ENCODE measurements at places on chromosomes 13 and 19.

GRCh38 chr19:30046522-30046921 lies 104.5 kb downstream of the URI1 start:
- DNase-seq = no peak

GRCh38 chr19:39915101-39915847 lies 19.2 kb downstream of the FCGBP start:
- no peak for DNase-seq

DNA sequence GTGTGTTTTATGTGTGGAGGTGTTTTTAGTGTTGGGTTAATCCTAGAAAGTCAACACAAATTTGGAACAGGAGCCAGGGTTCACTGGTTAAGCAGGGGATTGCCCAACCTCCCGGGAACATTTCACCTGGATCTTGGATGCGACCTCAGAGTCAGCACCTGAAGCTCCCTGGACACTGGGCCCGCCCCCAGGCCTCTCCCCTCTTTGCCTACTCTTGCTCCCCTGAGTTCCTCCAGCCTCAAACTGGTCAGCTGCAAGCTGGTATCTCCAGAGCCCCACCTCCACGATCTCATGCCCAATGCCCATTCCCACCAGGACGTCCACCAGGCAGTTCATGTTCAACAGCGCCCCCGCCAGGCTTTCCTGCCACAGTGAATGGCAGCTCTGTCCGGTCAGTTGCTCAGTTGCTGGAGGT lies 9.7 kb downstream of the HSD17B14 start:
- DNase-seq = no peak

DNA sequence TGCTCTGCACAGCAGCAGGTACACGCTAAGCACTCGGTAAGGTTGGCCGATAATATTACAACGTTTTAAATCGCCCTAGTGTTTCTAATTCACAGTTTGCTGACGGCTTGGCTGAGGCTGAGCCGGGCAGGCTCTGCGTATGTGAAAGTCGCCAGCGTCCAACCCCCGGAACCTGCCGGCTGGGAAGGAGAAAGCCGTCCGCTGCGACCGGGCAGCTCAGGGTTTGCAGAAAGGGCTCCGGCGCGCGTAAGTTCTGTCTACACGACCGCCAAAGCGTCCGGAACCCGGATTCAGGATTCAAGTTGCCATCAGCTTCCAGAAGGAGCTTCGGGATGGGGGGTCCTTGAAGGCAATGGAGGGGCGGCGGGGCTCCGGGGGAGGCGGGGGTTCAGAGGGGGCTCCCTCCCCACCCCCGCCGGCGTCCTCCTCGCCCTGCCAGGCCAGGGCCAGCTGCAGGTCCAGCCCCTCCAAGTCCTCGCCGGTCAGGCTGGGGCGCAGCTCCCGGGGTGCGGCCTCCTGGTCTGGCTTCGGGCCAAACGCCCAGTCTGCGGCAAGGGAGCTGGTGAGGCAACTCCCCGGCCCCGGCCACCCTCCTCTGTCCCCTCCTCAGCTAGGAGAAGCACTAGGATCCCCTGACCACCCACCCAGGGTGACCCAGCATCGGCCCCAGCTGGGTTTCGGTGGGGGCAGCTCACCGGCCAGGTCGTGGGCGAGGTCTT lies 575 bp downstream of the SMIM44 start:
- no peak for DNase-seq

DNA sequence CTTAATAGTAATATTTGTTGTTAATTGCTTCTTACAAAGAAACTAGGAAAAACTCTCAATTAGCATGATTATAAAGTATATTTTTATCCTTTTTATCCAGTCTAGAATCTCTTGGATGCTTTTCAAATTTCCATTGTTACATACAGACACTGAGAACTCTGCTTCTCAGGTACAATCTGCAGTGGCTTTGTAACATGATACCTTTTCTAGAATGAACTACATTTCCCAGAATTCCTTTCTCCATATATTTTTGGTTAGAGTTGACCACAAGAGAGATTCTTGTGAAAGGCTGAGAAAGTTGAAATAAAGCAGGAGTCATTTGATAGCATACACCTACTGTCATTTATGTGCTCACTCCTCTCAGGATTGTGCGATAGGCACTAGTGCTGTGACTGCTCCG lies 148.6 kb downstream of the SLITRK6 start:
- DNase-seq = no peak

DNA sequence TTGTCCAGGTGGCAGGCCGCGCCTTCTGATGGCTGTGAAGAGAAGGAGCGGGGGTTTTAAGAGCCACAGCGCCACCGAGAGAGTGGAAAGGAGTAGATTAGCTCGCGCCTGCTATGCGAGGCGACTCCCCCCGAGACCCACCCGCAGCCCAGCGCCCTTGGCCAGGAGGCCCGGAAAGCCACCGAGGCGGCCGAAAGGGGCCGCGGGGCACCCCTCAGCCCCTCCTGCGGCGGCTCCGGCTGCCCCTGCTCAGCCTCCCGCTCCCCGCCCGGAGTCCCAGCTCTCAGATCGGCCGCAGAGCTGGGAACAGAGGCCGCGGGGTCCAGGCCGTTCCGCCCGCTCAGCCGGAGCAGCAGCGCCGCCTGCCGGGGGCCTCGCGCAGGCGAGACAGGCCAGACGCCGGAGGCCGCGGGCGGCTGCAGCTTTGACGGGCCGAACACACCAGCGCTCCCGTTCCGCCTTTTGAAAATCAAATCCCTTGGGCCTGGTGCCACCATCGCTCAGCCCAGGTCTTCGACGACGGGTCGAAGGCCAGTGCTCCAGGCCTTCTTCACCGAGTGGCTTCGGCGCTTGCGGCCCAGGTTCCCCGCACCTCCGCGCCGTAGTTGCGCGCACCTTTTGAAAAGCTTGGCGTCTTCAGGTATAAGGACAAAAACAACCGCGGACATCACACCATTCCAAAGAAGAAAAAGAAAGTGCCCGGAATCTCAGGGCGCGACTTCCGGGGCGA lies 15.3 kb downstream of the CDX2 start:
- DNase-seq = peak; percentile 73

- no peak for DNase-seq
Observed at GRCh38 chr19:51689751-51690453, 3.2 kb upstream of the SPACA6 start.

Measured in stimulated activated CD4-positive, alpha-beta T cell treated with anti-CD3 and anti-CD28 coated beads, Interleukin-4, amount 100 ng/mL, for 48 hours (primary cell).